ENCODE measurements at places on chromosomes 1 and 21. TPM values are rescaled to one million over a fixed set of nuclear protein-coding genes. Genes with fewer than 3 reads are reported as not detected.
A peak's percentile ranks its signal among the peaks of the same experiment; 100 is the strongest.

DNA sequence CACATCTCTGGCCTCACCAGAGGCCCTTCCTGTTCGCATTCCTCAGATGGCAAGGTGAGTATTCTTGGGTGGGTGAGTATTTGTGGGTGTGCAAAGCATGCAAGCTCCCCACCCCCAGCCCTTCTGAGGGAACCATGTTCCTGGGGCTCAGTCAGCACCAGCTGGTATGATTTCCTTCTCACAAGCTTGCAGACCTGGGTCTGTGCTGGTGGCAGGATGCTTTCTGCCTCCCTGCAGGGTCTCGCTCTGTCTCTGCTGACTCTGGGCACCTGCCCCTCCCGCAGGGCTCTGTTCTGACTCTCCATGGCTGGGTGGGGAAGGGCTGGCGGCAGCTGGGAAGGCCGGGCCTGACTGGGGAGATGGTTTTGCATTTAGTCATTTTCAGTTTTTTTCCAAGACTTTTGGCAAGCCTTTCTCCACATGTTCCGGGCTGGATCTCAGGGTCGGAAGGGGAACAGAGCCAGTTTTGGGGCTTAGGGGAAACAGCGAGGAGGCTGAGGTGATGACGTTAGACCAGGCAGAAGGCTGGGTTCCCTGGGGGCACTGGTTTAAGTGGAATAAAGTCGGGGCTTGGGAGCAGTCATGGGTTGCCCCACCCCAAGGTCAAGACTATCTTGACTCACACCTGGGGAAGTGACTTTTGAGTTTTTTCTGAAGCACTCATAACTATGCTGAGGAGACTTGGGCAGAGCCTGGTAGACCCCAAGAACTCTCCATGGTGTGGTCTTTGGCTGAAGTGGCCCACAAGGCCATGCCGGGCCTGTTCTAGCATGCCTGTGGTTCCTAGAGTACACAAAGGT lies 6.2 kb downstream of the RASSF5 start:
- peaks cover 20% of the 10 kb centered on the region for H3K27me3 ChIP-seq
- no peaks in the 10 kb centered on the region for H3K36me3 ChIP-seq
- no peak overlapping the region for H3K27ac ChIP-seq
- no peak for DNase-seq
- H3K4me3 ChIP-seq: no peak overlapping the region

DNA sequence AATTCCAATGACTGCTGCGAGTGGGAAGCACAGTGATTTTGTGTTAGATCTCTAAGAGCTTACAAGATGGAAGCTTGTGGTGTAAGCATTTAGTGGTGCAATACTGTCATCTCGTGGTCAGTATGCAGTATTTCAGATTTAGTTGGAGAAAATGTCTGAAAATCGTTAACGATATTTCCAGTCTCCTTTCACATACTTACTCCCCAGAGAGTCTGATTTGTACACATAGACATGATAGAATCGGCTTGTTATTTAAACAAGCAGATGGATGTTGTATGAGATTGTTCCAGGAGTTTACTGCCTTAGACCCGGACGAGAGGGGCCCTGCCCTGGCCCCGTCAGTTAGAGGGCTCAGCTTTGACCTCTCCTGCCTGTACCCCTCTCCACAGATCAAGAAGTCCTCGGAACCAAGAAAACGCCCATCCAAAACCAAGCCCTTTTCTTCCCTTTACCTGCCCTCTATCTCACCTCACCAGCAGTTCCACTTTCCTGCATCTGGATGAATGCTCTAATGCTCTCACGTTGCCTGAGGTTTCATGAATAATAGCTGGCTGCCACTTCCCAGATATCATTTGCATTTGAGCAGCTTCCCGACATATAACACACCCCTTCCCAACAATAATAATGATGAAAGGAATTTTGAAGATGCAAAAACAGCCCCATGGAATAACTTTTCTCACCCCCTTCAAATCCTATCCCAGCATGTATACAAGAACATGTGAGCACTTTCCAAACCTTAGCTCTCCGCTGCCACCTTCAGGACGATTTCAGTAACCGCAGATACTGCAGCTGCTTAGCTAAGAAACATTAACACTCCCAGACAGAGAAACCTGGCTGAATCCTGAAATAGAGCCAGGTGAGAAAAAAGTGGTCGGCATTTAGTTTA lies 247.3 kb downstream of the LTN1 start:
- no peaks in the 10 kb centered on the region for H3K4me1 ChIP-seq
- H3K4me3 ChIP-seq: no peak overlapping the region
- no peaks in the 10 kb centered on the region for H3K36me3 ChIP-seq
- H3K27ac ChIP-seq: no peak overlapping the region
- peak; percentile 78 for DNase-seq

DNA sequence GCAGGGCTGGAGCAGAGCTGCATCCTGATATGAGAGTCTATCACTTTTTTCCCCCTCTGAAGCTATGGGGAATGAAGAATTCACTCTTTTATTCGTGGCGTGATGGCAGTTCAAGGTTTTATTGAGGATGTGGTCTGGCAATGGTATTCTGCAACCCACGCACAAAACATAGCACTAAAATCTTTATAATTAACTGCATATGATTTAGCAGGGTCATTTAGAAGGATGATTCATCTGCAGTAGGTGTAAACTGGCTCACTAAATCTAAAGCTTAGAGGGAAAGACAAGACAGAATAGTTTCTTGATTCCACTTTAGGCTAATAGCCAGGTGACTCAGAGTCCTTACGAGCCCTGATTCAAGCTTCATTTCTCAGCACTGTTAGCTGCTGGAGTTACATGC lies 25.0 kb upstream of the CHRM3 start:
- H3K27me3 ChIP-seq: peaks cover 8% of the 10 kb centered on the region
- H3K36me3 ChIP-seq: no peaks in the 10 kb centered on the region
- H3K4me1 ChIP-seq: no peaks in the 10 kb centered on the region
- H3K27ac ChIP-seq: no peak overlapping the region
- H3K4me3 ChIP-seq: no peak overlapping the region

DNA sequence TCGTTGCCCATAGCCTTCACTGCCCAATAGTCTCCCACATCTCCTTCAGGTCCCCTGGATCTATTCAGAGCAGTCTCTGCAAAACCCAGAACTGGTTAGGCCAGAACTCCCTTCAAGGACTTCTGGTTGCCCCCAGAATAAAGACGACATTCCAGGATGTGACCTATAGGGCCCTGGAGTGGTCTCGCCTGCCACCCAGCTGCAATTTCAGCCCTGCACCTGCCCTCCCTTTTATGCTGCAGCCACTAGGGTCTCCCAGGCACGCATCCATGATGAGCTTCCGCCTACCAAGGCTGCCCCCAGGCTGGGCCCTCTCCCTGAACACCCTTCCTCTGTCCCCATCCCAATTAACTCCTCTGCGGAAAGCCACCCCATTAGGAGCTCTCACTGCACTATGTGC lies 7.2 kb upstream of the TSPEAR start:
- peaks cover 9% of the 10 kb centered on the region for H3K4me1 ChIP-seq
- no peak for DNase-seq

GRCh38 chr1:208985231-208985630 lies 598.3 kb upstream of the CAMK1G start:
- no peak for DNase-seq
- no peak overlapping the region for H3K4me3 ChIP-seq
- peaks cover 13% of the 10 kb centered on the region for H3K4me1 ChIP-seq
- peaks cover 1% of the 10 kb centered on the region for H3K36me3 ChIP-seq
- peaks cover 1% of the 10 kb centered on the region for H3K27me3 ChIP-seq

DNA sequence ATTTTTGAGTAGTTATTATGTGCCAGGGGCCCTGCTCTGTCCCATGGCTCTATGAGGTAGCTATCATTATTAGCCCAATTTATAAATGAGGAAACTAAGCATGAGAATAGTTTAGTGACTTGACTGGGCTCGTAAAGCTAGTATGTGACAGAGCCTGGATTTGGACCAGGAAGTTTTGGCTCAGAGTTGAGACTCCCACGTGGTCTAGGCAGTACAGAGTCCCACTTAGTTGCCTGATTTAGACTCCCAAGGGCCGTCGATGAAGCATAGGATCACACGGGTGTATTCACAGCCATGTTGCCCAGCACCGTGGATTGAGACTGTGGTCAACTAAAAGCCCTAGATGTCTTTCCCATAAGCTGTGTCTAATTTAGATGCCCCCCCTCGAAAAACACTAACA lies 81.7 kb downstream of the DDX20 start:
- peaks cover 3% of the 10 kb centered on the region for H3K27me3 ChIP-seq
- no peak overlapping the region for H3K4me3 ChIP-seq
- no peak for DNase-seq
- H3K27ac ChIP-seq: no peak overlapping the region
- H3K4me1 ChIP-seq: no peaks in the 10 kb centered on the region

- no peak overlapping the region for H3K27ac ChIP-seq
- peaks cover 3% of the 10 kb centered on the region for H3K27me3 ChIP-seq
- no peaks in the 10 kb centered on the region for H3K4me1 ChIP-seq
- DNase-seq: no peak
These were observed 132.2 kb downstream of the TLR5 start for GRCh38 chr1:223010582-223011504.

DNA sequence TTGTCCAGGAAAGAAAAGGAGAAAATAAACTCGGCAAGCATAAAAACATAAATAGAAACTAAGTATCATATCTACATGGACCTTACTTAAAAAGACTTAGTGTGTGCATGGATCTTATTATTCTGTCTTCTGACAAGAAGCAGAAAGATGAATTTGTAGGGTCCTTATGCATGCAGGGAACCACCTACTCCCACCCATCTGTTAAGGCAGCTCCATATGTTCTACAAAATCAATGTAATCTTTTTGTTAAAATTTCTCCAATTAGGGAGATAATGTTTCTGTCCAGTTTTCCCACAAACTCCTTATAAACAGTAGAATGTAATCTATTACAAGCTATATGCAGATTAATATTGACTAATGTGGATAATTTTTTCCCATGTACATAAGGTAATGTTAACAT lies 13.9 kb upstream of the PTPN14 start:
- H3K27ac ChIP-seq: no peak overlapping the region
- H3K4me1 ChIP-seq: no peaks in the 10 kb centered on the region
- no peak for DNase-seq
- no peak overlapping the region for H3K4me3 ChIP-seq
- no peaks in the 10 kb centered on the region for H3K36me3 ChIP-seq

DNA sequence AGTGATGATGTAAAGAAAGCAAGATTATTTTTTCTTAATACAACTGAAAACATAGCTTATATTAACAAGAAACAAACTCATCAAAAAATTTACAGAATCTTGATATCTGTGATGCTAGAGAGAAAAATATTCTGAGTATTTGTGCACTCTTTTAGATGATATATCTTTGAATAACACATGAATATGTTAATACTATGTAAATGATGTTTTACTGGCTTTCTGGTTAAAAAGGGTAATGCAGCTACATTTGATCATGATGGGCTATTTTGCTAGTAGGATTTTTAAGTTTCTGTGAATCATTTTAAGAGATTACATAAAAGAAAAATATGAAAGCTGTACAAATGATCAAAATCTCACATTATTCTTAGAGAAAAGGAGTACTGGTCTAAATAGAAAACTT lies 114.5 kb downstream of the GRIK1 start:
- H3K27me3 ChIP-seq: peaks cover 2% of the 10 kb centered on the region
- H3K4me3 ChIP-seq: no peak overlapping the region
- no peaks in the 10 kb centered on the region for H3K4me1 ChIP-seq
- DNase-seq: no peak

DNA sequence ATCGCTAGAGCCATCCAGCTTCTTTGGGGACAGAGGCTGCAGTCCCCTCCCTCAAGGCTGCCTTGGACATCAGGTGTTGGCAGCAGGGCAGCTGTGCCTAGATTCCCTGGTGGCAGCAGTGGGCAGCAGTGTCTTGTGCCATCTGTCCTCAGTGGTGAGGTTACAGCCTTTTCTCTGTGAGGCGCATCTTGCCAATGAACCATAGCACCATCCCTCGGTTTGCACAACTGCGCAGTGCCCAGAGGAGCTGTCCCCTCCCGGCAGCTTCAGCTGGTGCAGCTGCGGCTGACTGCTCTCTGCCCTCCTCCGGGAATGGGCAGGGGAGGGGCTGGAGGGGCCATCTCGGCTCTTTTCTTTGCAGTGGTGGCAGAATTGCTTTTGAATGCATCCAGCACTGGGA lies 59.0 kb upstream of the C8B start:
- H3K27ac ChIP-seq: no peak overlapping the region
- H3K4me3 ChIP-seq: no peak overlapping the region
- H3K36me3 ChIP-seq: no peaks in the 10 kb centered on the region

GRCh38 chr1:206685769-206686477 lies 1.2 kb downstream of the MAPKAPK2 start:
- H3K4me3 ChIP-seq: peak overlapping the region; percentile 99
- no peaks in the 10 kb centered on the region for H3K27me3 ChIP-seq
- peak overlapping the region; percentile 99 for H3K27ac ChIP-seq
- H3K4me1 ChIP-seq: peaks cover 55% of the 10 kb centered on the region
- H3K36me3 ChIP-seq: peaks cover 3% of the 10 kb centered on the region
- peak; percentile 72 for DNase-seq

DNA sequence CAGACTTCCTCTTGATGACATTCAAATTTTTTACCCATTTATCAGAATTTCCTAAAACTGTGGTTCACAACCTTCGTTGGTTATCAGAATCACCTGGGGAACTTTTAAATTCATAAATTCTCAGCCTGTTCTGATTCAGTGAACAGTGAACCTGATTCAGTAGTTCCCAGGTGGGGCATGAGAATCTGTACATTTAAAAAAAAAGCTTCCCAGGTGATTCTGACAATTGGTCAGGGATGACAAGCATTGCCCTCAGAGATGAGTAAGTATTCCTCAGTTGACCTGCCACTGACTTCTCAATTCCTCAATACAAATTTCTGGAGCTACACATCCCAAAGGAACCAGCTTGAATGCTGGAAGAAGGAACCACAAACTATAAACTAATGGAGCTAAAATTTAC lies 23.5 kb upstream of the CR2 start:
- H3K4me1 ChIP-seq: peaks cover 3% of the 10 kb centered on the region
- no peaks in the 10 kb centered on the region for H3K36me3 ChIP-seq
- H3K4me3 ChIP-seq: no peak overlapping the region
- H3K27me3 ChIP-seq: peaks cover 5% of the 10 kb centered on the region

DNA sequence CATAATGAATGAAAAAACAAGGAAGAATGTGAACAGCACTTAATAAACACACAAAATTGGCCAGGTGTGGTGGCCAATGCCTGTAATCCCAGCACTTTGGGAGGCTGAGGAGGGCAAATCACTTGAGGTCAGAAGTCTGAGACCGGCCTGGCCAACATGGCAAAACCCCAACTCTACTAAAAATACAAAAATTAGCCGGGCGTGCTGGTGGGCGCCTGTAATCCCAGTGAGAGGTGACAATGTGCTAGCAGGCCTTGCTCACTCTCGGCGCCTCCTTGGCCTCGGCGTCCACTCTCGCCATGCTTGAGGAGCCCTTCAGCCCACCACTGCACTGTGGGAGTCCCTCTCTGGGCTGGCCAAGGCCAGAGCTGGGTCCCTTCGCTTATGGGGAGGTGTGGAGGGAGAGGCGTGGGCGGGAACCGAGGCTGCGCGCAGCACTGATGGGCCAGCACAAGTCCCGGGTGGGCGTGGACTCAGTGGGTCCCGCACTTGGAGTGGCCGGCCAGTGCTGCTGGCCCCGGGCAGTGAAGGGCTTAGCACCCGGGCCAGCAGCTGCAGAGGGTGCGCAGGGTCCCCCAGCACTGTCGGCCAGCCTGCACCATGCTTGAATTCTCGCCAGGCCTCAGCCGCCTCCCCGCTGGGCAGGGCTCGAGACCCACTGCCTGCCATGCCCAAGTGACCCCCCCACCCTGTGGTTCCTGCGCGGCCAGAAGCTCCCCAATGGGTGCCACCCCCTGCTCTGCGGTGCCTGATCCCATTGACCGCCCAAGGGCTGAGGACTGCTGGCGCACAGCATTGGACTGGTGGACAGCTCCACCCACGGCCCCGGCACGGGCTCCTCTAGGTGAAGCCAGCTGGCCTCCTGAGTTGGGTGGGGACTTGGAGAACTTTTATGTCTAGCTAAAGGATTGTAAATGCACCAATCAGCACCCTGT lies 30.6 kb upstream of the ATG4C start:
- H3K27me3 ChIP-seq: peaks cover 1% of the 10 kb centered on the region
- H3K27ac ChIP-seq: no peak overlapping the region
- no peak for DNase-seq

The ERICH3 gene
- total RNA-seq: not detected

The KRTAP21-3 gene
- not detected for total RNA-seq

The RHBDL2 gene
- not detected for total RNA-seq

The MAP10 gene
- total RNA-seq: 1.5 TPM
